ENCODE measurements at places on chromosomes 4 and X.

- no peak for DNase-seq
Observed at GRCh38 chr4:79621061-79621460, 213.0 kb upstream of the GK2 start.

DNA sequence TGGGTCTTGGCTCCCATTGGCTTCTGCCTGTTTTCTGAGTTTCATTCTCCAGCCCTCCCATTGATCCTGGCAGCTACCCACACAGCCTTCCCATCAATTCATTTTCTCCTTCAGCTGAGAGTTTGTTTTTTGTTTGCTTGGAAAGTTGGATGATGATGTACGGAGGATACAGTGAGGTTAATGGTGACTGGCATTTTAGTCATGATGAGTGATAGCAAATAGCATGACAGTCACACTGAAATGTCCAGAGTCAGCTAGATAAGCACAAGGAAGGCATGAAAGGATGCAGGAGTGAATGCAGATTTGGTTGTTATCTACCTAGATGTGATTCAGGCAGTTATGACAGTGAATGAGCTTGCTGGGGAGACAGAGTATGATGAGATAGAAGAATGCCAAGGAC is 30.6 kb upstream of the LCORL start:
- no peak for DNase-seq

DNA sequence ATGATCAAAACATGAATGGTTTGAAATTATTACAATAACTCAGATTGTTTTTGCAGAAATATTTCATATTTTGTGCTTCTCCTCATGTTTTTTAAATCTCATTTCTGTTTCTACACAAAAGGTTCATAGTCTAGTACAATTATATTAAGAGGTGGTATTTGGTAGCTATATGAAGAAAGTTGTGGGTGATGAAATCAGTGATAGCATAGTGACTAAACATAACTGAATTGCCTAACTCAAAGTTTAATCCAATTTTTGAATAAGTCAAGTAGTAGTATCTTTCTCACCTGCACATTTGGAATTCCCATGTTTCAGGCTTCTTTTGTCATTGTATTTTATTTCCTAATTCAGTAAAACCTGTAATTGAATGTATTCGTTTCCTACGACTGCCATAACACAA is 648.7 kb downstream of the GRID2 start:
- no peak for DNase-seq

GRCh38 chr4:159104694-159105414 is 2.0 kb downstream of the RAPGEF2 start:
- DNase-seq = no peak

GRCh38 chrX:131778269-131779218 is 234.7 kb downstream of the OR13H1 start:
- DNase-seq = no peak

GRCh38 chr4:39883646-39884045 is 94.1 kb downstream of the PDS5A start:
- no peak for DNase-seq

GRCh38 chrX:143632625-143633410 is 3.1 kb downstream of the SLITRK4 start:
- DNase-seq = no peak

GRCh38 chrX:34893741-34894140 is 48.9 kb upstream of the FAM47B start:
- DNase-seq = no peak

DNA sequence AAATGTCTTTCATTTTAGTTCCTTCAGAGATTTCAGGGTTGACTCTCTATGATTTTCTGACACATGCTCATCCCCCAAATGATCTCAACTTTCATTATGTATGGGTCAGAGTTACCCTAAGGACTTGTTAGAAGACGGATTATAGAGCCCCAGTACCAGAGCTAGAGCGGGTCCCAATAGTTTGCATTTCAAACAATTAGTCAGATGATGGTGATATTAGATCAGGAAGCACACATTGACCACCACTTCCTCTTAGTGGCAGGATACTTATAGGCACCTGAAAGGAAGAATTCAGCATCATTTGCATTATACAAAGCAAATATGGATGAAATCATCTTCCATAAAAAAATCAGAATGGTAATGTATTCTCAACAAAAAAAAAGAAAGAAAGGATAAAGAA is 106.1 kb downstream of the GALNTL6 start:
- no peak for DNase-seq

- DNase-seq = no peak
Observed at GRCh38 chrX:130245441-130245840, 23.3 kb downstream of the ZNF280C start.

DNA sequence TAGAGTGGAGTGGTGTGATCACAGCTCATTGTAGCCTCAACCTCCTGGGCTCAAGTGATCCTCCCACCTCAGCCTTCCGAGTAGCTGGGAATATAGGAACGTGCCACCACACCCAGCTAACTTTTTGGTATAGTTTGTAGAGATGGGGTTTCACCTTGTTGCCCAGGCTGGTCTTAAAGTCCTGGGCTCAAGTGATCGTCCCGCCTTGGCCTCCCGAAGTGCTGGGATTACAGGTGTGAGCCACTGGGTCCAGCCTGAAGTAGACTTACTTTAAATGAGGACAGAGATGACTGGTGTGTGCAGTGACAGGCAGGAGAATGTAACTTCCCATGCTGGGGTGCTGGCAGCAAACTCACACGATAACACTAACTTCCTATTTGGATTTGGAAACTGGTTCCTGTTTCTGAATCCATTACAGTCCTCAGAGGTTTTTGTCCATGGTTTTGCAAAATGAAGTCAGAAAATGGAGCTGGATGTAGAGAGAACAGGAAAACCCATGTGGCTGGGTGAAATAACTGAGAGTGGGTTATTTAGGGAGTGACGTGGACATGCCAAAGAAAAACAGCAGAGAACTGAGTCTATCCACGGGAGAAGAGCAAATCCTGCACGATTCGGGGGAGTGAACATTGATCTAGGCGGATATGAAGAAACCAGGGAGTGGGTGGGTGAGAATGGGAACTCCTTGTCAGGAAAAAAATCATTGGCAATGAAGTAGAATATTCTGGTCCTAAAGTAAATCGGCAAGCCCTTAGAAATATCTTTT is 95.6 kb downstream of the GATB start:
- DNase-seq = no peak

DNA sequence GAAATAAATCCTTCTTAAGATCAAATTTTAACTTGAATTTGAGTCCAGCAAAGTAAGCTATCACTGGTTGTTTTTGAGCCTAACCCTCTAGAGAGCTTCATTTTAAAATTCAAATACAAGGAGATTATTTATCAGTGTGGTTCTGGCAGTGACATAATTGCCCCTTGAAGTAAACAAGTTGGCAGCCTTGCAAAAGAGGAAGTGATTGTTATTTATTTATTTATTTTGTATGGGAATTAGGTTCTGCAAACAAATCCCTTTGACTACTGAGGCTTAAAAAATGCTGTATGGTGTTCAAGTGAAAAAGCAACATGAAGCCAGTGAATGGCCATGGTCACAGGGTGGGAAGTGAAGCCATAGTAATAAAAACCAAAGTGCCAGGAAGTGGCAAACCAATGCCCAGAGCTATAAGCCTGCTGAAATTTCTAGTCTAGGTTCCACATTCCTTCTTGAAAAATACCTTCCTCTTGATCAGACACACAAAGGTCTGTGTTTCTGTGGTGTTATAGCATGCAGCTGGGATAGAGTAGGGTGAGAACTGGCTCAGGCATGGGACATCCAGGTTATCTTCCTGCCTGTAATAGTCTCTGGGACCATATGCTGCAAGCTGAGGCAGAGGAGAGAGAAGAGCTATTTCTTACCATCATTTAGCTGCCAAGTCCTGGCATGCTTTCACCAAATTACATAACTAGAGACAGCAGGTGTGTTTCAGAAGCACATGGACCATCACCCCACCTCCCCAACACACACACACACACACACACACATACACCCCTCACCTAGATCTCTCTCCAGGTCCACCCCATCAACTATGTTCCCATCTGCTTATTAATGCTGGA is 47.1 kb upstream of the TSPAN7 start:
- DNase-seq = no peak
